Activated T-helper 9 cell treated with anti-CD3 and anti-CD28 coated beads, Interleukin-2, amount 50 U/mL, for 16 hours (primary cell): ENCODE measurements at places on chromosomes 16 and 17.

GRCh38 chr16:1055557-1055924, 17.0 kb upstream of the SSTR5 start:
- DNase-seq = no peak

DNA sequence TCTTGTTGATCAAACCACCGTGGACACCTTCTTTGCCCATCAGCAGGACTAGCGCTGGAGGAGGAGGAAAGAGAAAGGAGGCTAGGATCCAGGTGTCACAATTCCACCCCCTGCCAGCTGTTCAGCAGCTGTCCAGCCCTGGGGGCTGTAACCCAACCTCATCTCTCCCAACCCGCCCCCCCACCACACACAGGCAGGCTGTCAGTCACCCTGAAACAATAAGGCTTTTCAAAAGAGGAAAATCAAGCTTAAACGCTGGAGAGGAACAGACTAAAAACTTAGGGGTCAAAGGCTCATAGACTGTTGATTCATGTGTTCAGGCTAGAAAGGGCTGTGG, 2.4 kb downstream of the PFN1 start:
- no peak for DNase-seq

- no peak for DNase-seq
Measured at GRCh38 chr16:69049603-69050375, 55.7 kb upstream of the HAS3 start.

- DNase-seq = no peak
Measured at GRCh38 chr17:16986391-16986790, 14.5 kb upstream of the TNFRSF13B start.

DNA sequence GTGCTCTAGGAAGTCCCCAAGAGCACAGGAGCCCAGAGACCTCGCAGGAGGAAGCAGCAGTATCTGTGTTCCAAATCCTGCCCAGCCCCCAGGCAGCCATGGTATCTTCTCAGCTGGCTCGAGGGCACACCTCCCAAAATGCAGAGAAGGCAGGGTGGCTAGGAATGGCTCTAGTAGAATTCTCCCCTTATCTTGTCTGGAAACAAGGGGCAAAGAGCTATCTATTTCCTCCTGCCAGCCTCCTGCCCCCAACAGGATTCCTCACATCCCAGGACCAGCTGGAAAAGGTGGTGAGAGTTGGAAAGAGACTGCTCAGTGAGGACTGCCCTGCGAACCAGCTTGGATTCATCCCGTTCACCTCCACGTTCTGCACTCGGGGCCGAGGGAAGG, 8.6 kb upstream of the TSPOAP1 start:
- DNase-seq = no peak

DNA sequence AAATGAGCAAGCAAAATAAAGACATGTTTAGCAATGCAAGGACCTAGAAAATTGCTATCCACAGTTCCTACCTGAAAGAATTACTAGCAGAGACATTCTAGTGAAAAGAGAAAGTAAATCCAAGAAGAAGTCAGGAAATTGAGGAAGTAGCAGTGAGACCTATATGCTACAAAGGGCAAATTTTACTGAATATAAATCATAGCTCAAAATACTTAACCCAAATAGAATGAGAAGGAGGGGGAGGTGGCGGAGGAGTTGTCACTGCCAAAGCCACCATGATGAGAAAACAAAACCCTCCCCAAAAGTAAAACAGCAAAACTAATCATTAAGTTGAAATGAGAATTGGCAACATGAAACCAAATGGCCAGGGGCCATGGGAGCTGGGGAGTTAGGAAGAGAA, 39.3 kb downstream of the PITPNM3 start:
- DNase-seq = no peak

DNA sequence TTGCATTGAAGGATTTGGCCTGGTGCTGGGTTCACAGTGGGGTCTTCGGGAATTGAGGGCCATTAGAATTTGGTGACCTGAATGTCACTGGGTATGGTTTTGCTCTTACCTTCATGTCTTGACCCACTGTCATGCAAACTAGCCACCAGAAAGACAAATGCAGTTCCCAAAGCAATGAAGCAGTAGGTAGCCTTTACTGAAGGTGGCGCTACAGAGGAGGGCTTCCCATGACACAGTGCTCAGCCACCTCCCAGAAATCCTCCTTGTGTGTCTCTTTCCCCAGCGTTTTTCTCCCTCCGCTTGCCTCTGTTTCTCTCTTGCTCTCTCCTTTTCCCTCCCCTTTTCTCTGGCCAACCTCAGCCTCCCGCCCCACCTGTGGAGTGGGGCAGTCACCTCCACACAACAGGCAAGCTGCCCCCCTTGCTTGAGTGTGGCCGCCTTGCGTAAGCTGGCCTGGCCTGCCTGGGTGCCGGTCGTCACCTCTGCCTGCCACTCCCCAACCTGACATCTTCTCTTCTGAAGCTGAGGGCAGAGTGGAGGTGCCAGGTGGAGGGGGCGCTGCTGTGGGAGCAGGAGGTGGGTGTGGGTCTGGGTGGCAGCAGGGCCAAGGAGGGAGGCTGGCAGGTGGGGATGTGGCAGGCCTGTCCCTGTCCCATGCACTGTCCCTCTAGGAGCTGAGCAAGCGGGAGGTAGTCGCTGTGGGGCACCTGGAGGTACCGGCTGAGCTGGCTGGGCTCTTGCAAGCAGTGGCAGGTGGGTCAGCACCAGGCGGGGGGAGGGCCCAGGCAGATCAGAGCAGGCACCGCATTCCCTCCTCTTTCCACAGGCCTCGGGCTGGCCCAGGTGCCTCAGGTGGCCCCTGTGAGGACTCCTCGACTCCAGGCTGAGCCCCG, 34.7 kb downstream of the MYO15A start:
- DNase-seq = no peak

GRCh38 chr17:17983376-17983775, 10.7 kb downstream of the DRC3 start:
- DNase-seq = no peak

GRCh38 chr17:60303406-60304099, 88.4 kb downstream of the USP32 start:
- DNase-seq = no peak

GRCh38 chr16:79932572-79932971, 332.0 kb upstream of the MAF start:
- no peak for DNase-seq

- no peak for DNase-seq
Measured at GRCh38 chr16:1047123-1047522, 25.4 kb upstream of the SSTR5 start.

DNA sequence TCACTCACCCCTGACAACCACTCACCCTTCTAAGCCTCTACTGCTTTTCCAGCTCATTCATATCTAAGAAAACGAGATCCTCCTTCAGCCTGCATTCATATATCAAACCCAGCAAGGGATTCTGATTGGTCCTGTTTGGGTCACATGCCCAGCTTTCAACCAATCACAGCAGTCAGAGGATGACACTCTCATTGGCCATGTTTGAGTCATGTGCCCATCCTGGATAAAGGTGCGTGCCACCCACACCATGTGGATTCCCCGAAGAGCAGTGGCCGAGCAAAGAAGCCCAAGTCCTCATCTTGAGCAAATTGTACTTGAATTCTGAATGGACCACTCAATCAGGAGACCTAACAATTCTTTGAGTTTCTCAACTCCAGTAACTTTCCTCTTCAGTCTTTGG, 45.0 kb downstream of the SCNN1G start:
- DNase-seq = no peak

DNA sequence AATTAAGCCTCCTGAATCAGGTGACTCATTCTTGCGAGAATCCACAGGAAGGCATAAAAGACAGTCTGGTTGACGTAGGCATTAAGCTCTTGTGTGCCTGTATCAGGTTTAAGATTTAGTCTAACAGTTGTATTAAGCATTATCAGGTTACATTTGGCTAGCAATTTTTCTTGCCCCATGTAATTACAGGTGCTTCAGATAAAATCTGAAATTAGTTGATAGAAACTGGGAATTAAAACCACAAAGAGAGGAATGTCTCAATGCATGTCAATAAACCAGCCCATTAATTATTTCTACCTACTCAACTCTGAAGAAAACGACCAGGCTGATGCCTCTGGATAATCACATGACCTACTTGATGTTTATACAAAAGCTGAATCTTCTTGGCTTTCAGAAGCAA, 217.2 kb downstream of the CA10 start:
- no peak for DNase-seq

DNA sequence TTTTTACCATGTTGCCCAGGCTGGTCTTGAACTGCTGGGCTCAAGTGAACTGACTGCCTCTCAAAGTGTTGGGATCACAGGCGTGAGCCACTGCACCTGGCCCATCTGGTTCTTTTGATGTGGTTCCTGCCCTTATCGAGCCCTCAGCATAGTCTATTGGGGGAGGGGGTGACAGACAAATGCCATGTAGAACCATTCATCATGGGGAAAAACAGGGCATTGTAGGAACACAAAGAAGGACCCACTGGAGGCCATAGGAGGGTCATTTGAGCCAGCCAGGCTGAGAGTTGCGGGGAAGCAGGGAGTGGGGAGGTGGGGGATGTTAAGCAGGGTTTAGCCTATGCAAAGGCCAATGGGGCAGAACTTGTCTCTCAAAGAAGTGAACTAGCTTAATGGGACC, 11.9 kb downstream of the SEC14L5 start:
- no peak for DNase-seq

DNA sequence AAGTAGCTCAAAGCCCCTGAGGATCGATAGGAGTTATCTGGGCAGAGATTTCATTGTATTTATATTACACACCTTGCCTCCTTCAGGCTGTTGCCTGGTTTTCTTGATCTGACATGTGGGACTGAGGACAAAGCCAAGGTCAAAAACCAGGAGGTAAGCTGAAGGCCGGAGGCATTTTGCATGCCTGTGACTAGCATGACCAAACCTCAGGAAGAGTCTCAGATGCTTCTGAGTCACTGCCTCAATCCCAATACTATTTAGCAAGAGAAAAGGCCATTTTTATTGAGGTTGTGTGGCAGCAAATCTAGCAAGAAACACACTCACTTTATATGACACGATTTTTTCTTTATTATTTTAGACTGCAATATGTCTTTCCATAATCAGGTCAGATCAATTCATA, 968.1 kb downstream of the CDH11 start:
- DNase-seq = no peak

DNA sequence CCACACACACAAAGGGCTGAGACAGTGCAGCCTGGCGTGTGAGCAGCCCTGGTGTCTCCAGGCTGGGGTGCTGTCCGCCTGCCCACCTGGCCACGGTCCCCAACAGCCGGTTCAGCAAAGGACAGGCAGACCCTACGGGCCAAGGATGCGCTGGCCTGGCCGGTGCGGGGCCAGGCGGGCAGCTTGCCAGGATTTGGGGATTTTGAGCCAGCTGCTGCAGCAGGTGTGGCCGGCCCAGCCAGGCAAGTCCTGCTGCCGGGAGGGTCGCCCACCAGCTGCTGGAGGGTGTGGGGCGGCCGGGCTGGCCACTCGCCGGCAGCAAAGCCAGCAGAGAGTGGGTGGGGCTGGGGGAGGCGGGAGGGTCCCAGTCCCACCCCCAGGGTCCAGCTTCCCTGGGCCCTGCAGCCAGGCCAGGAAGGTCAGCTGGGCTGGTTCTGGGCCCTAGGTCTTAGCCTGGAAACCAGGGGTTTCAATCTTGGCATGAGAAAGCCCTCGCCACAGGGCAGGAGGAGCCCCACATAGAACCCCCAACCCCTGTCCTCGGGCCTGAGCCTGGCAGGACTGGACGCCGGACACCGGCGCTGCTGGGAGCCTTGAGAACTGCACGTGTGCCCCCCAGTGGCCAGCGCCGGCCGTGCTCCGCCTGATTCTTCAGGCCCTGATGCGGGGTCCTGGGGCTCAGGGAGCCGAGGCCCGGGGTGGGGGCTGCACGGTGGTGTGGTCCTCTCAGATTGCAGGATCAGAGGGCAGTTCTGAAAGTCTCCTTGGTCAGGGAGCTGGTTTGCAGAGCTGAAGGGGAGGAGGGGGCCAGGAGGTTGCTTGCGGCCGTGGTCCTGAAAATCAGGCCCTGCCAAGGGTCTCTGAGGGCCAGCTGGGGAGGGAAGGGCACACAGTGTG, 17.6 kb upstream of the SSTR5 start:
- peak; percentile 15 for DNase-seq

DNA sequence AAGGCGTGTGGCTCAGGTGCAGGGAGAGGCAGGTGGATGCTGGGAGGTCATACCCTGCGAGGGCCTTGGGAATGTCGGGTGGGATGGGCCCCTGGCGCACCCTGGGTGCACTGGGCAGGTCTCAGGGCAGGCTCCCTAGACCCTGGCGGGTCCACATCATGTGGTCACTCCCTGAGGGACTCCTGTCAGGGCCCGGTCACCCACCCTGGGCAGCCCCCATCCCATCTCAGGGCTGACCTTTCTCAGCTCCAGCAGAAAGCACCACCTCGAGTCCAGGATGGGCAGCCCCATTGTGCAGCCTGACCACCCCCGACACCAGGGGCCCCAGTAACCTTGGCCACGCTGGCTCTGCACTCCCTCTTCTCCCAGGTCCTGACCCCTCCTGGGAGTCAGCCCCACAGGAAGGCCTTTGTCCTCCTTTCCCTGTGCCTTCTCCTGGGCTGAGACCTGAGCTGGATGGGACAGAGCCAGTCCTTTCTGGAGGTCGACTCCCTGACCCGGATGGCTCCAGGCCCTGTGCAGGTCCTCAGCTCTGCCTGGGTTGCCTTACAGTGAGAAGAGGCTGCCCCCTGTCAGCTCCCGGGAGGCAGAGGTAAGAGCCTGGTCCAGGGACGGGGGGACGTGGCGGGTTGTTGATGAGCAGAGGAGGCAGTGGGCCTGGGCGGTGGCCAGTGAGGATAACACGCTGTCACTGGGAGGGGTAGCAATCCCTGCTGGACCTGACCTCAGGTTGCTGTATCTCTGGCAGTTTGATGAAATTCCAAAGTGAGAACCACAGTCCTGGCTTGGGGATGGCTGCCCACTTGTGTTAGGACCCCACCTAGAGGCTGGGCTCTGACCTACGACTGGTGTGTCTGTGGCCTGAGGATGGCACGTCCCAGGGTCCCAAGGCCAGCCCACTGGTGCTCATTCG, 77.9 kb downstream of the GOSR1 start:
- DNase-seq = no peak

DNA sequence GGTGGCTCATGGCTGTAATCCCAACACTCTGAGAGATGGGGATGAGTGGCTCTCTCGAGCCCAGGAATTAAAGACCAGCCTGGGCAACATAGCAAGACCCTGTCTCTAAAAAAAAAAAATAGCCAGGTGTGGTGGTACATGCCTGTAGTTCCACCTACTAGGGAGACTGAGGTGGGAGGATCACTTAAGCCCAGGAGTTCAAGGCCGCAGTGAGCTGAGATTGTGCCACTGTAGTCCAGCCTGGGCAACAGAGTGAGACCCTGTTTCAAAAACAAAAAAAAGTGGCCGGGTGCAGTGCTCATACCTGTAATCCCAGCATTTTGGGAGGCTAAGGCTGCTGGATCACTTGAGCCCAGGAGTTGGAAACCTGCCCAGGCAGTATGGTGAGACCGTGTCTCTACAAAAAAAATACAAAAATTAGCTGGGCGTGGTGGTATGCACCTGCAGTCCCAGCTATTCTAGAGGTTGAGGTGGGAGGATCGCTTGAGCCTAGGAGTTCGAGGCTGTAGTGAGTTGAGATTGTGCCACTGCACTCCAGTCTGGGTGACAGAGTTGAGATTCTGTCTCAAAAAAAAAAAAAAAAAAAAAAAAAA, 3.0 kb downstream of the C16orf54 start:
- no peak for DNase-seq

DNA sequence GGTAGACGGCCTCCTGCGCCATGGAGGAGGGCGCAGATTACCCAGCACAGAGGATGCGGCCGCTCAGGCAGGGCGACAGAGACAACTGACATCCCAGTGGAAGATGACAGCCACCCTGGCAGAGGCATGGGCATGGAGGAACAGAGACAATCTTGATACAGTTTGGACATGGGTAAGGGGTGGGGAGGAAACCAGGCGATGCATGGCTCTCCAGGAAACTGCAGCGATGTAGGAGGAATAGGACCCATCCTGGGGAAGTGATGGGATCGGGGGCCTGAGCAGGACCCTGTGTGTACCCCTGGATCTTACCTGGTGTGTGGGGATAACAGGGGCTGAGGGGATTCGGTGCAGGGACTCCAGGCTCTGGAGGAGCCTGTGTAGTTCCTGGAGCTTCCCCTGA, 4.6 kb downstream of the OSBPL7 start:
- no peak for DNase-seq
